Mucosa of descending colon (tissue), 3 donors: ENCODE measurements at places on chromosomes 12 and 14.

GRCh38 chr14:25406818-25407217 is 356.9 kb upstream of the STXBP6 start:
- DNase-seq = no peak

DNA sequence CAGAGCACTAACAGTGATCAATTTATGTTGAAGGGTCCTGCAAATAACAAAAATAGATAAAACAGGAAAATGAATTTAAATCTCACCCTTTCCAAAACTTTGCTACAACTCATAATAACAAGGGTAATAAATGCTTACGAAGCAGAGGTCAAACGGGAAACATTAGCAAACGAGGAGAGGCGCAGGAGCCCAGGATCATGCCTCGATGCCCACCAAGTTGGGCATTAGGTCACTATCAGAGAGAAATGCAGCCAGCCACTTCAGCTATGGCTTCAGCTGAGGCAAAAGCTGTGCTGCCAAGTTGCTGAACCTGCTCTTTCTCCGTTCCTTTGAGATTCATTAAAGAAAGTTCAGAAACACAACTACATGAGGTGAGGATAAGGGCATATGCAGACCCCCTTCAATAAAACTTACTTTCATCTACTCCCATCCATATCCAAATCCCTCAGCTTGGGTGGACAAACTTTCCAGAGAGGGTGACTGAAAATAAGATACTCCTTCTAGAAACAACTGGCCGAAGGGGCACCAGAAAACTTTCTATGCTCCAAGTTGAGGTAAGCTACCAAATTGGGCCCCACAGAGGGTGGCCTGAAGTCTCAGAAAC is 7.9 kb downstream of the NKX2-1 start:
- no peak for DNase-seq

GRCh38 chr14:30849983-30850382 is 24.4 kb upstream of the COCH start:
- no peak for DNase-seq

- no peak for DNase-seq
Measured at GRCh38 chr14:75138492-75138891, 11.6 kb upstream of the NEK9 start.
